ENCODE measurements at places on chromosomes 4 and X. TPM values are rescaled to one million over a fixed set of nuclear protein-coding genes. Genes with fewer than 3 reads are reported as not detected.

Gene RNF150
- 0.99 TPM for total RNA-seq

Gene ALB
- total RNA-seq, result not detected

Gene MAGED4
- 34.0 TPM for total RNA-seq

Gene STEEP1
- 48.1 TPM for total RNA-seq

Gene ZNF157
- under 0.01 TPM for total RNA-seq

Gene IL3RA
- total RNA-seq, result not detected

Gene AKAP14
- total RNA-seq, result not detected

Gene GRIA3
- total RNA-seq, result 3.3 TPM

Gene BMPR1B
- 1.6 TPM for total RNA-seq

Measured in smooth muscle cell of trachea (primary cell).